ENCODE measurements at places on chromosomes 12 and 14.

DNA sequence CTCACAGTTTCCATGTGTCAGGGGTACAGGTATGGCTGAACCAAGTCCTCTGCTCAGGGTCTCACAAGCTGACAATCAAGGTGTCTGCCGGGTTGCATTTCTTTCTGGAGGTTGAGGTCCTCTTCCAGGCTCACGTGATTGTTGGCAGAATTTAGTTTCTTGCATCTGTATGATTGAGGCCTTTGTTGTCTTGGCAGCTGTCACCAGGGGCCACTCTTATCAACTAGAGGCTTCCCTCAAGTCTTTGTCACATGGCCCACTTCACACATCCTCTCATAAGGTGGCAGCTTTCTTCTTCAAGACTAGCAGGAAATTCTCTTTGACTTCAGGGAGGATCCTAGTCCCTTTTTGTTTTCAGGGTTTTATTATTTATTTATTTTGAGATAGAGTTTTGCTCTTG lies 46.0 kb upstream of the FOS start:
- no peak for DNase-seq

DNA sequence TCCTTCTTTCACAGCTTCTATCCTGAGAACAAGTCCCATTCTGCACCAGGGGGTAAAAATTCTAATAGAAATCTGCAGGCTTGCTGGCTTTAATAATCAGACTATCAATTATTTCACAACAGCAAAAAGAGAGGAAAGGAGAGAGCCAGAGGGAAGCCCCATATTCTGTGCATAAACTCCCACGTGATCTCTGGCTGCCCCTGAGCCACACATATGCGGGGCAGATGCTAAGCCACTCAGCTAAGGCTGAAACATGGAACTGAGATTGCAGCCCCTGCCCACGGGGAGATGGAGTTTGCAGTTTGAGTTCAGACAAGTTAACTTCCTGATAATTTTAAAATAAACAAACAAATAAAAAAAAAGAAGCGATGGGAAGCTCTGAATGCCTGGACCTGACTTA lies 254.4 kb upstream of the CCDC196 start:
- DNase-seq, result no peak

GRCh38 chr14:36676236-36676635 lies 14.6 kb downstream of the PAX9 start:
- DNase-seq, result no peak

DNA sequence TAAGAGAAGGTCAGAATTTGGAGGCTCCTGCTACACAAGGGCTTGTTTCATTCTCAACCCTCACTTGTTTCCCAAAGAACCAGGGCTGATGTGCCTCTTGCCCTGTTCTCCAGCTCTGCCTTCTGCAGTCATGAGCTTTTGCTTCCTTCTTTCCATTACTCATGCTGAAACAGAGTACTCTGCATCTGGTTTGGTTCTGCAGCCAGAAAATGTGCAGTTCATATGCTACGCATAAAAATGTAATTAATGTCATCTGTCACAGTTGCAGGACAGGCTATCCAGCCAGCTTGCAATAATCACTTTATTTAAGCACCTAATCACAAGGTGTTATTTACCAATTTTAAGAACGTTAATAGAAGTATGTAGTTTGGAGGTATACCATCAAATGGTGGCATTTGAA lies 150.2 kb downstream of the SRGAP1 start:
- no peak for DNase-seq

DNA sequence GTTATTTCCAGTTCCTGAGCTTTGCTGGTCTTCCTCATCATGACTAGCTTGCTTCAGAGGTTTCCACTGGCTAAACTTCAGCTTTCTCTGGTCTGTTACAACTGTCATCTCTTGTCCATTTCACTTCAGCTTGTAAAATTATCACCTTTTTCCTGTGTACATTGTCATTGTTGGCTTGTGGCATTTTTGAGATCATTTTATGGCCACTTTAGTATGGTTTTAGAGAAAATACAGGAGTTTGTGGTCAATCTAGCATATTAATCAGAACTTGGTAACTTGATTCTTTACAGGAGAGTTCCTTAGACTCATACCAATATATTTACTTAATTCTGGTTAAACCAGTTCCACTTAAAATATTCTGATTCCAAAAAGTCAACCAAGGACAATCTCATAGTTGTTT lies 235.9 kb upstream of the KITLG start:
- no peak for DNase-seq

DNA sequence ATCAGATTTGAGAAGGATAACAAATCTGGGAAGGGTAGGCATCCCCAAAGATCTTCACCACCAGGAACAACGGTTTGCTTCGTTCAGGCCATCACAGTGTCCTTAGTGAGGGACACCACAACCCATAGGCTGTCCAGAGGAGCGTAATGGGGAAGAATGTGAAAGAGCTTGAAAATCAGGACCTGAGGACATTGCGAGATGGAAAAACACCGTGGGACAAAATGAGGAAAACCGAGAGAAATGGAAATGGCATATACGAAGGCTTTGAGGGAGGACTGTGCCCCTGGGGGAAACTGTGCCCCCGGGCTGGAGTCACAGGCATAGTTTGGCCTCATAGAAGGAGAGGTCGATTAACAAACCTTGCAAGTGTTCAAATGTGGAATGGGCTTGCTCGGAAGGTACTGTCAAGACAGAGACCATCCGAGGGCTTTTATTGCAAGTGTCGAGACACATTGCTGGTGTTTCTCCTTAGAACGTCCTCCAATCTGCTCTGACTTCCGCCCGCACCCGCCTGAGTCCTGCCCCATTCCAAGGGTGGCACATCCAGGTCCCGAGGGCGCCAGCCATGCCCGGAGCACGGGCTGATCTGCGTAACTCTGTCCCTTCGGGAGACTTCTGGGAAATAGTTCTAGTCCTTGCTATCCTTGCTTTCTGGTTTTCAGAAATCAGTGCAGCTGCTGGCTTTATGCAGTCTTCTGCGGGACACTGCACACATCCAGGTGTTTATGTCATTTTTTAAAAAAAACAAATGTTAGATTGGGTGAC lies 885 bp upstream of the PALS1 start:
- DNase-seq, result no peak

GRCh38 chr12:11731455-11731854 lies 82.0 kb downstream of the ETV6 start:
- no peak for DNase-seq

GRCh38 chr14:32800320-32800719 lies 138.4 kb upstream of the NPAS3 start:
- no peak for DNase-seq

DNA sequence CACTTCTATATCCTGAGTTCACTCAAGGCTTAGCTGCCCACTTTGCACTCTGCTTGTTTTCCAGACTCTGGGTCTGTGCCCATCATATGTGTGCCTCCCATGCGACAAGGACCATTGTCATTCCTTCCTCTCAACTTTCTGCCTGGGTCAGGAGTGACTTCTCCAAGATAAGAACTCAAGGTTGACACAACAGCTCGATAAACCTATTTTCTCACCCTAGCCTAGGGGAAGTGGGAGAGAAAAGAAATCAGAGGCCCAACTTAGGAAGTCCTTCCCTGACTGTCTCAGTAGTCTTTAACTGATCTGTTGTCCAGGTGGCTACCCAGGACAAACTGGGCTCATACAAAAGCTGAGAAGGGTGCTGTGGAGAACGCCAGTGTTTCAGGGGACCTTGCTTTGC lies 1.7 kb downstream of the SMUG1 start:
- no peak for DNase-seq

DNA sequence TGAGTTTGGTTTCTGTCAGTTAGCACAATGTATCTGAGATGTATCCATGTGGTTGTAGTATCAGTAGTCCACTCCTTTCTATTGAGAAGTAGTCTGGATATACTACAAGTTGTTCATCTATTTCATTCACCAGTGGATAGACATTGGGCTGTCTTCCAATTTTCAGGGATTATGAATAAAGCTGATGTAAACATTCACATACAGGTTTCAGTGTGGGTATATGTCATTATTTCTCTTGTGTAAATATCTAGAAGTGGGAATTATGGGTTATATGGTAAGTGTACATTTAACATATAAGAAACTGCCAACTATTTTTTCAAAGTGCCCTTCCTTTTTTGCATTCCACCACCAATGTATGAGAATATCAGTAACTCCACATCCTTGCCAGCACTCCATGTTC lies 35.9 kb downstream of the PHLDA1 start:
- DNase-seq, result no peak

- DNase-seq, result no peak
Measured at GRCh38 chr14:95311752-95312151, 8.0 kb downstream of the CLMN start.

GRCh38 chr14:21414137-21414631 lies 30.4 kb upstream of the SUPT16H start:
- DNase-seq, result no peak

GRCh38 chr14:33679025-33679424 lies 271.8 kb downstream of the EGLN3 start:
- DNase-seq, result no peak

- DNase-seq, result no peak
Measured at GRCh38 chr14:32677129-32677780, 261.4 kb upstream of the NPAS3 start.

DNA sequence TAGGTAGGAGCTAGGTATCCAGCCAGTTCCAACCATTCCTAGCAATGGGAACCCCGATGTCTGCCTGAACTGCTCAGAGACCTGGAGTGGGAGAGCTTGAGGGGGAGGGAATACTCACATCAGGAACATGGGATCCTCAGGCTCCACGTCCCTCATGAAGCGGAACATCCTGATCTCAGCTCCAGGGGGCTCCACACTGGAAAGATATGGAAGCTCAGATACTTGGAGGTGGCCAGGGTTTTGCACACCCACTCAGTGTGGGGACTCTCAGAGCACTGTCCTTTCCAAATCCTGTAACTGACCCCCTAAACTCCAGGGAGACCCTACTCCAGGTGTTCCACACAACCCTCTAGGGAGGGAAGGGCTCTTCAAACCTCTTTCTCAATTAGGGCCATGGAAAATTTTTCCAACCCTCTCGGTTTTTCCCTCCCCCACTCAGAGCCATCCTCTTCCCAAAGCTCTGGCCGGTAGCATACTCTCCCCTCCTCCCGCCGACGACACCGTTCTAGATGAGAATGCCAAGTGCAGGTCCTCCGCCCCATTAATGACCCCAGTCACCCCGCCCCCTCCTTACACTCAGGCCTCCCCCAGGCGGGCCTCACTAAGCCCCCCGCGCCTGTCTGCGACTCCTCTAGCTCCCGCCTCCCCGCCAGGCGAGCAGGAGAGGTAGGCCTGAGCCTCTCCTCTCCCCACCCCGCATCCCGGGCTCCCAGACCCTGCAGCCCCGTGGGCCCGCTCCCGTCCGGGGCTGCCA lies 597 bp downstream of the MLF2 start:
- DNase-seq, result no peak

- no peak for DNase-seq
Measured at GRCh38 chr14:54719406-54719805, 152.5 kb downstream of the SAMD4A start.

GRCh38 chr14:79037593-79037992 lies 867.4 kb downstream of the NRXN3 start:
- no peak for DNase-seq

GRCh38 chr14:23069413-23069806 lies 12.1 kb upstream of the CDH24 start:
- no peak for DNase-seq

- no peak for DNase-seq
Measured at GRCh38 chr12:88706286-88706685, 126.0 kb upstream of the KITLG start.

DNA sequence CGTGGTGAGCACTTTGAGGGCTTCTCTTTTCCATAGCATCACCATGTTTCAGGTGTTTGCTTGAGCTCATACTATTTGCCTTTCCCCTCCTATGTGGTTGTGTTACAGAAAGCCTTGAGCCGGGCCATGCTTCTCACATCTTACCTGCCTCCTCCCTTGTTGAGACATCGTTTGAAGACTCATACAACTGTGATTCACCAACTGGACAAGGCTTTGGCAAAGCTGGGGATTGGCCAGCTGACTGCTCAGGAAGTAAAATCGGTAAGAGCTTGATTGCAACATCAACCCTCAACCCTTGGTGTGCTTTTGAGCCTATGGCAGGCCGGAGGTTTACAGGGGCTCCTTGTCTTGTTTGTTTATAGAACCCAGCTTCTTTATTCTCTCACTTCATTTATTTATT lies 8.1 kb downstream of the LETMD1 start:
- DNase-seq, result no peak

DNA sequence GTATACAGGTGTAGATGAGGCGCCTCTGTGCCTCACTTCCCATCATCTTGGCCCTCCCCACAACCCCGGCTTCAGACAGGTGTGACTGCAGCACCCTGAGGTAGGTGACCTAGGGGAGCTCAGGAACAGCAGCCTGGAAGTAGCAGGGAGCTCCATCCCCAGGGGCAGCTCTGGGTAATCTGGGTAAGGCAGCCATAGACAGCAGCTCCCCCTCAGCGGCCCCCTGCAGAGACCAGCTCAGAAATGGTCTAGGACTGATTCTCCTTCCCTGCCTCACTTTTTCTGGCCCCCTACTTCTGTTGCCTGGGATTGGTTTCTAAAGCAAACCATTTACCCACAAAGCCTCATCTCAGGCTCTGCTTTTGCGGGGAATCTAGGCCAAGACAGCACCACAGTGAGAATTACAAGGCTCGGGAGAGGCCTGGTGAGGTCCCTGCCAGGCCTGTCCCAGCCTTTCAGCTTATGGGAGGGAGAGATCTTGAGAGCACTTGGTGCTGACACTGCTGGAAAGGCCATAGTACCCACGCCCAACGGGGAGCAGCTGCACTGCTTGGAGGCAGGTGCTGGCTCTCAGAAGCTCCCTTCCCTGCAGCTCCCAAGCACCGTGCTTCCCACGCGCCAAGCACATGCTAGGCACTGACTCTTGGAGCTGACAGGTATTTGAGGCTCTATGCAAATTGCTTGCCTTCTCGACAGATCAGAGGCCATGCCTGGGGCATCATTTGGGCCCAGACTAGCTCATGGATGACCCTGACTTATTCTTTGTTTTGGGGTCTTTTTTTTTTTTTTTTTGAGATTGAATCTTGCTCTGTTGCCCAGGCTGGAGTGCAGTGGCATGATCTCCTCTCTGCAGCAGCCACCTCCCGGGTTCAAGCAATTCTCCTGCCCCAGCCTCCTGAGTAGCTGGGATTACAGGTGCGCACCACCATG lies 45.1 kb upstream of the TRAF3 start:
- no peak for DNase-seq

DNA sequence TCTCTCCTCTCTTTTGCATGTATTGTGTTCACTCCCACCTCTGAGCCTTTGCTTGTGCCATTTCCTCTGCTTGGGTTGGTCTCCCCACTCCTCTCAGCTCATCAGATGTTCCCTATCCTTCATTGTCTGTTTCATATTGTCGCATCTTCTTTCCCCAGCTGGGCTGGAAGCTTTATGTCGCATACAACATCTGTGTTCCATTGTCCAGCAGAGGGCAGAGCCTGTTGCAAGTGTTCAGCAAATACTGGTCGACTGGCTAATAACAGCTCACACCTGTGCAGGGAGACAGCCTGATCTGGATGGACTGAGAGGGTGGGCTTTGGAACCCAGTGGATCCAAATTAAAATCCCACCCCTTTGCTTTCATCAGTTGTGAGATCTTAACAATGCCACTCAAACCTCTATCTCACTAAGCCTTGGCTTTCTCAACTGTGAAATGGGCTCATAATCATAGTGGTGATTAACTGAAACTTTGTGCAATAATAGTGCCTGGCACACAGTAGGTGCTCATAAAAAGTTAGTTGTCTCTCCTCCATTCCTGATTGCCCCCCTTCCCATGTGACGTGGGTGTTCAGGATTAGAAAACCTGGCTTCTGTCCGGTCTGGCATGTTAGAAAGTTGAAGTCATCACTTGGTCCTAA lies 75.8 kb downstream of the RIN3 start:
- DNase-seq, result no peak
